ENCODE measurements at places on chromosomes 16 and 17.
A peak's percentile ranks its signal among the peaks of the same experiment; 100 is the strongest.

GRCh38 chr17:77681861-77682260 lies 276.6 kb upstream of the TNRC6C start:
- no peak for DNase-seq
- H3K27ac ChIP-seq, result no peak overlapping the region
- H3K36me3 ChIP-seq, result no peaks in the 10 kb centered on the region
- no peak overlapping the region for H3K4me3 ChIP-seq
- H3K4me1 ChIP-seq, result peaks cover 13% of the 10 kb centered on the region

GRCh38 chr17:28598799-28599310 lies at the start of gene SPAG5:
Gene SPAG5, minus strand, starts transcription at chr17:28599025. Its CDS starts 79 bp downstream, at chr17:28598946.
- peak; percentile 96 for DNase-seq
- no peaks in the 10 kb centered on the region for H3K36me3 ChIP-seq
- H3K4me1 ChIP-seq, result peaks cover 19% of the 10 kb centered on the region
- peak within 1 kb of the TSS; percentile 91 for H3K27ac ChIP-seq
- H3K27me3 ChIP-seq, result no peaks in the 10 kb centered on the region

DNA sequence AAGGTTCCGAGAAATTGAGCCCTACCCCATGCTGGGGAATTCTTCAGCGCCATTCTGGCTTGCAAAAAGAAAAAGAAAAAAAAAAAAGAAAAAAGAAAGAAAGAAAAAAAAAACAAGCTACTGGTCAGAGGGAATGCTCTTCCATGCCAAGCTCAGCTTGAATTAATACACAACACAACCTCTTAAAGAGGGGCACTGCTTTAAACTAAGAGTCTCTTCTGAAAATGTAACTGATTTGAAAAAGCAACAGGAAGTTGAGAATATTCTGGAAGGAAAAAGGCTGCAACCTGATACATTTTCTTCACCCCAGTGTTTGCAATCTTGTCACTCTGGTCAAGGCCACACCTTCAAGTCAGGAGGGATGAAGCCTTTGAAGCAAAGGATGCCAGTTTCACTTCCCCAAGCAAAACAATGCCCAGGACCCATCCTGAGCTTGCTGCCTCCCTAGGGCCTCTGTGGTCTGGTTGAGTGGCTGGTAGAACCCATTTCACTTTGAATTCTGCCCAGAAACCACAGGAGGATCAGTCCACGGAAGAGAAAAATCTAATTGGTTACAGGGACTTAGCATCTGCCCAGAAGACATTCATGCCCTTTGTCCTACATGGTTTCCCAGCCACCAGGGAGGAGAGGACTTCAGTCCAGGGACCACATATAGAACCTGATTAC lies 389.7 kb downstream of the SOX9 start:
- DNase-seq, result no peak
- H3K4me3 ChIP-seq, result no peak overlapping the region
- H3K36me3 ChIP-seq, result no peaks in the 10 kb centered on the region
- H3K27me3 ChIP-seq, result no peaks in the 10 kb centered on the region
- peak overlapping the region; percentile 76 for H3K27ac ChIP-seq

DNA sequence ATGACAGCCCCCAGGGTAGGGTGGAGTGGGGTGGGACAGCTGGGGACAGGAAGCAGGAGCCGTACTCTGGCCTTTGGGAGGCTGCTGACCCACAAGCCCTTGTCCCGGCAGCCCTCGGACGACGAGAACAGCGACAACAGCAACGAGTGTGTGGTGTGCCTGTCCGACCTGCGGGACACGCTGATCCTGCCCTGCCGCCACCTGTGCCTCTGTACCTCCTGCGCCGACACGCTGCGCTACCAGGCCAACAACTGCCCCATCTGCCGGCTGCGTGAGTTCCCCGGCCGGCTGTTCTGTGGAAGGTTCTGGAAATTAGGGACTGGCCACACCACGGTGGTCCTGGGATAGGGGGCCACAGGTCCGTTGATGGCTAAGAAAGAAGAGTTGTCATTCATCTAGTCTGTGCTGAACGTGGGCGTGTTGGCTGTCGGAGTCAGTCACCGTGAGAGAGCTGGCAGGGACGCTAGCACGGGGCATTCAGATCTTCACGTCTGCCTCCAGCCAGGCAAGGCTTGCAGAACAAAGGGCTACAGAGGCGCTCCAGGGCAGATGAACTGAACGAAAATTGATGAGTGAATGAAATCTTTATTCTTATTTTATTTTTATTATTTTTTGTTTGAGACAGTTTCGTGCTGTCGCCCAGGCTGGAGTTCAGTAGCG lies 19.8 kb upstream of the NUDT16L1 start:
- DNase-seq, result no peak
- H3K27me3 ChIP-seq, result no peaks in the 10 kb centered on the region

GRCh38 chr16:260326-260725 lies 15.4 kb downstream of the RGS11 start:
- peaks cover 31% of the 10 kb centered on the region for H3K36me3 ChIP-seq
- H3K27me3 ChIP-seq, result no peaks in the 10 kb centered on the region
- no peak for DNase-seq
- no peaks in the 10 kb centered on the region for H3K4me1 ChIP-seq
- H3K4me3 ChIP-seq, result no peak overlapping the region

DNA sequence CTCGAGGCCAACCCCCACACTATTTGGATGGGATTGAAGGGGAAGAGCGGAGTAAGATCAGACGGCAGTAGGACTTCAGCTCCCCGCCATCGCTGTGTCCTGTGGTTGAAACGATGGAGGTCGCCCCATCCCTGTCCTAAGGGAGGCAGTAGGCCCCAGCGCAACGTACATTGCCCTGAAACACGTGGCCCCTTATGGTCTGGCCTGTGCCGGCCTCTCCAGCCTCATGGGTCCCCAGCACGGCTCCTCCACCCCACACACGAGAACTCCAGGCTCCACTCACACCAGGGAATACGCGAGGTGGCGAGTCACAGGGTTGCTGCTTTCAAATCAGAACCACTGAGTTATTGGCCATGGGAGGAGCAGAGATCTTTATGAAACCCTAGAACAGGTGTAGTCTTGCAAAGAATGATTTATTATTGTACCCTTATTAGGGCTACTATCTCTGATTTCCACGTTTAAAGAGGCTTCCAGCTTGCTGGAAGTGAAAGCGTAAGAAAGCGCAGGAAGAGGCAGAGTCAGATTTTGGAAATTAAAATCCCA lies 669 bp upstream of the DCTPP1 start:
- no peak for DNase-seq
- no peaks in the 10 kb centered on the region for H3K4me1 ChIP-seq
- peaks cover 9% of the 10 kb centered on the region for H3K27me3 ChIP-seq
- peaks cover 12% of the 10 kb centered on the region for H3K36me3 ChIP-seq
- no peak overlapping the region for H3K27ac ChIP-seq
- no peak overlapping the region for H3K4me3 ChIP-seq

DNA sequence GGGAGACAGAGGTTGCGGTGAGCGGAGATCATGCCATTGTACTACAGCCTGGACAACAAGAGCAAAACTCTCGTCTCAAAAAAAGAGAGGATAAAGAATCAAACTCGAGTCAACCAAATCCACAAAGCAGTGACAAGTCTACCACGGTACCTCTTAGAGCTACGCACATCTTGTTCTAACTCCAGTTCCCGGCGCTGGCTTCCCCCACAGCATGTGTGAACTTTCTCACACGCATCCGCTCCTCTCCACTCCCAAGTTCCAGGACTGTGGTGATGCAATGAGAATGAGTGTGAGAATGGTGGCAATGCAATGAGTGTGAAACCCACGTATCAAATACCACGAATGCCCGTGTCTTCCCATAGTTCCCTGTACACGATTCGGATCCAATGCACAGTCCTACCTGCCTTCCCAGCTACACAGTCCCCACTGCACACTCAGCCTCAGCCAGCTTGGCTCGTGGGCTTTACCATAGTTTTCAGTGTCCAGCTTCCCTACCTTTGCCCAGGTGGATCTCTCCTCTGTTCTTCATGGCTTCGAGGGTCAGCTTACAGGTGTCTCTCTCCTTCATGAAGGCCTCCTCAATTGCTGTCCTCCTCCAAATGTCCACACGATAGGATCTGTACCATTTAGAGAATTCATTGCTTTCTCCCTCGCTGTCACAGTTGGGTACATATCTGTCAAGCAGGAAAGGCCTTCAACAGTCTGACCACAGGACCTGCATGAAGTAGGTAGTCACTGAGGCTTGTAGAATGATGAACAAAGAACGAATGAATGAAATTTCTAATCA lies 9.2 kb upstream of the P2RX5 start:
- peaks cover 4% of the 10 kb centered on the region for H3K36me3 ChIP-seq
- H3K27me3 ChIP-seq, result peaks cover 6% of the 10 kb centered on the region
- H3K4me1 ChIP-seq, result no peaks in the 10 kb centered on the region
- H3K4me3 ChIP-seq, result no peak overlapping the region

- H3K27ac ChIP-seq, result no peak overlapping the region
- no peaks in the 10 kb centered on the region for H3K4me1 ChIP-seq
- H3K4me3 ChIP-seq, result no peak overlapping the region
- DNase-seq, result no peak
These were observed 9.4 kb downstream of the HBQ1 start for GRCh38 chr16:189604-190186.

GRCh38 chr16:15810949-15811348 lies 45.9 kb downstream of the MYH11 start:
- no peak overlapping the region for H3K27ac ChIP-seq
- DNase-seq, result no peak
- H3K4me1 ChIP-seq, result no peaks in the 10 kb centered on the region
- H3K4me3 ChIP-seq, result no peak overlapping the region
- H3K36me3 ChIP-seq, result peaks cover under 1% of the 10 kb centered on the region

GRCh38 chr16:65281586-65281985 lies 159.7 kb upstream of the CDH11 start:
- no peak overlapping the region for H3K4me3 ChIP-seq
- peak overlapping the region; percentile 1 for H3K27ac ChIP-seq
- no peaks in the 10 kb centered on the region for H3K27me3 ChIP-seq

DNA sequence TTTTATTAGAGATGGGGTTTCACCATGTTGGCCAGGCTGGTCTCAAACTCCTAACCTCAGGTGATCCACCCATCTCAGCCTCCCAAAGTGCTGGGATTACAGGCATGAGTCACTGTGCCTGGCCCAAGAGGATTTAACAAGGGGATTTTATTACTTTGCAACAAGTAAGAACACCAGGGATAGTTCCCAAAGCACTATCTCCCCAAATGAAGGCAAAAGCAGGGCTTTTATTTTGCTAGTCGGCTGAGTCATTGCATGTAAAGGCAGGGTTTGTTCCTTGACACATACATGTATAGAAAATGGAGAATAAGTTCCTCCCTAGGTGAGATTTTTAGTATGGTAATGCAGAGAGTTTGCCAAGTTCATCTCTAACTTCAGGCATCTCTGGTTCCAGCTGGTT lies 24.0 kb downstream of the REXO5 start:
- H3K27me3 ChIP-seq, result no peaks in the 10 kb centered on the region
- H3K27ac ChIP-seq, result no peak overlapping the region
- H3K4me3 ChIP-seq, result no peak overlapping the region
- H3K36me3 ChIP-seq, result peaks cover 21% of the 10 kb centered on the region

GRCh38 chr16:58459344-58460218 lies 40.4 kb upstream of the NDRG4 start:
- no peaks in the 10 kb centered on the region for H3K36me3 ChIP-seq
- no peak overlapping the region for H3K4me3 ChIP-seq
- peaks cover 44% of the 10 kb centered on the region for H3K27me3 ChIP-seq
- no peak for DNase-seq
